ENCODE measurements at places on chromosomes 7 and 10. TPM values are rescaled to one million over a fixed set of nuclear protein-coding genes. Genes with fewer than 3 reads are reported as not detected.

Gene MSS51
- 1.1 TPM for total RNA-seq

Gene LLCFC1
- total RNA-seq = not detected

Gene VIM
- 6,735 TPM for total RNA-seq

Gene PIK3AP1
- total RNA-seq = under 0.01 TPM

Gene CCL26
- not detected for total RNA-seq

GRCh38 chr7:112420236-112420861, 29.9 kb upstream of the IFRD1 start:
- peaks cover 8% of the 10 kb centered on the region for H3K4me1 ChIP-seq
- peak; percentile 6 for DNase-seq
- H3K4me3 ChIP-seq = no peak overlapping the region
- H3K27me3 ChIP-seq = no peaks in the 10 kb centered on the region
- peak overlapping the region; percentile 30 for H3K27ac ChIP-seq

DNA sequence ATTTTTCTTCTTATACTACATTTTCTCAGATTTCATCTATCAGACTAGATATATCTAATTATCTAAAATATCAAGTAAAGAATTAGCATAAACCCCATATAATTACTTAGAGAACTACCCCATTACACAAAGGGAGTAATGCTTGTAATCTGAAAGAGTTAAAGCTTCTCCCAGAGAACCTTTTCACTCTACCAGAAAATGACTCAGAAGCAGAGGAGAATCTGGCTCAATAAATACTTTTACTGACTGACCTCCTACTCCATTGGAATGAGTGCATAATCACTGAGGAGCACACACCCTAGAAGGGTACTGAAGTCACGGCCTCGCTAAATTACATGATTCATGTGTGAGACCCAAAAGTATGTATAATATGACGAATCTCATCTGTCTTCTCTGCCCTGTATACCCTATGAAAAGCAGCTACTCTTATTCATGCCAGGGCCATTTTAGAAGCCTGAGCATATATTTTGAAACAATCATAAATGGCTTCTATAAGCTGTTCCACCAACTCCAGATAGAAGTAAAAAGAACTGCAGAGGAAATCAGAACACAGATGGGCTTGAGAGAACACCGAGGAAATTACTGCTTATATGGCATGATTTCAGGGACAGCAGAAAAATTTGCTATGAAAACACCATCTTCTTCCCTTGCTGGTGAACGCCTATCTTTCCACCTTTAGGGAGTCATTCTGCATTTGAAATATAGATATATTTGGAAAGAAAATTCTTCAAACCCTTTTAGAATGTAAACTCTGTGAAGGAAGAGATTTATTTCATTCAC, 32.7 kb downstream of the DNMBP start:
- H3K27ac ChIP-seq = 0 out of 2 replicates have a peak overlapping the region, but pooled peaks have one; percentile 30
- no peaks in the 10 kb centered on the region for H3K27me3 ChIP-seq
- no peak overlapping the region for H3K4me3 ChIP-seq
- peak; percentile 92 for DNase-seq

- no peaks in the 10 kb centered on the region for H3K27me3 ChIP-seq
- H3K4me3 ChIP-seq = no peak overlapping the region
- H3K27ac ChIP-seq = no peak overlapping the region
Observed at GRCh38 chr7:121985476-121986030, 112.6 kb downstream of the PTPRZ1 start.

DNA sequence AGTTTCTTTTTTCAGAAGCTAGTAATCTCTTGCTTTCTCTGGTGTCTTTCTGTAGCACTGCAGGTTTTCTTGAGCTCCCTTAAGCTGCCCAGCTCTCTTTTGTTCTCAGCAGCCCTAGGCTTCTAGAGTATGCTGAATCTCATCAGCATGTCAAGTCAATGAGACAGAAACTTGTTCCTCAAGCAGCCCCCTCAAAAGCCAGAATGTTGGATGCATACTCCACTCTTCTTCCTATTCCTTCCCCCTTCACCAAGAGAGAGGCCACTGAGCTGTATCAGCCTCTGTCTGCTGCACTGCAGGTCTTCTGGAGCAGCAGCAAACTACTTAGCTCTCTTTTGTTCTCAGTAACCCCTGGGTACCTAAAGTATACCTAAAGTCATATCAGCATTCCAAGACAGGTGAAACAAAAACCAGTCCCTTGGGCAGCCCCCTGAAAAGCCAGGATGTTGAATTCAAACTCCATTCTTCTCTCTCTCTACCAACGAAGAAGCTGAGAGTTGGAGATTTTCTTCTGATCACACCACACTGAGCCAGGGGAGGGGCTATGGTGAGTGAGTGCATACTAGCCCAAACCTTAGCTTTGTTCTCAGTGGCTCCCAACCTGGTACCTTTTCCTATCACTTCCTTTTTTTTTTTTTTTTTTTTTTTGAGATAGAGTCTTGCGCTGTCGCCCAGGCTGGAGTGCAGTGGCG, 73.3 kb upstream of the WAC start:
- DNase-seq = no peak
- no peak overlapping the region for H3K27ac ChIP-seq
- H3K4me3 ChIP-seq = no peak overlapping the region
- no peaks in the 10 kb centered on the region for H3K36me3 ChIP-seq

GRCh38 chr10:29785701-29786100, 150.9 kb upstream of the SVIL start:
- H3K27ac ChIP-seq = peak overlapping the region; percentile 84
- DNase-seq = no peak
- H3K27me3 ChIP-seq = no peaks in the 10 kb centered on the region
- H3K36me3 ChIP-seq = no peaks in the 10 kb centered on the region
- H3K4me3 ChIP-seq = no peak overlapping the region

GRCh38 chr10:70312249-70312648, 28.4 kb upstream of the NPFFR1 start:
- DNase-seq = no peak
- H3K36me3 ChIP-seq = no peaks in the 10 kb centered on the region
- no peak overlapping the region for H3K27ac ChIP-seq
- no peak overlapping the region for H3K4me3 ChIP-seq

DNA sequence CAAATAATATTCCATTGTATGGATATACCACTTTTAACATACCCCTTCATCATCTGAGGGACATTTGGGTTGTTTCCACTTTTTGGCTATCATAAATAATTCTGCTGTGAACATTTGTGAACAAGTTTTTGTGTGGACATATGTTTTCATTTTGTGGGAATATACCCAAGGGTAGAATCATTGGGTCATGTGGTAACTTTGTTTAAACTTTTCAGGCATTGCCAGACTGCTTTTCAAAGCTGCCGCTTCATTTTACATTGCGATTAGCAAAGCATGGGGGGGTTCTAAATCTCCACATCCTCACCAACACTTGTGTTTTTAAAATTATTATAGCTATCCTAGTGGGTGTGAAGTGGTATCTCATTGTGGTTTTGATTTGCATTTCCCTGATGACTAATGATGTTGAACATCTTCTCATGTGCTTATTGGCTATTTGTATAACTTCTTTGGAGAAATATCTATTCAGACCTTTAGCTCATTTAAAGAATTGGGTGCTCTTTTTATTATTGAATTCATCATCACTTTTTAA, 8.4 kb upstream of the HHEX start:
- no peaks in the 10 kb centered on the region for H3K4me1 ChIP-seq
- no peaks in the 10 kb centered on the region for H3K27me3 ChIP-seq
- H3K4me3 ChIP-seq = no peak overlapping the region
- DNase-seq = no peak
- H3K36me3 ChIP-seq = no peaks in the 10 kb centered on the region

GRCh38 chr10:98589691-98590090, 143.0 kb upstream of the HPS1 start:
- H3K4me3 ChIP-seq = no peak overlapping the region
- DNase-seq = no peak
- H3K36me3 ChIP-seq = no peaks in the 10 kb centered on the region
- no peaks in the 10 kb centered on the region for H3K4me1 ChIP-seq

DNA sequence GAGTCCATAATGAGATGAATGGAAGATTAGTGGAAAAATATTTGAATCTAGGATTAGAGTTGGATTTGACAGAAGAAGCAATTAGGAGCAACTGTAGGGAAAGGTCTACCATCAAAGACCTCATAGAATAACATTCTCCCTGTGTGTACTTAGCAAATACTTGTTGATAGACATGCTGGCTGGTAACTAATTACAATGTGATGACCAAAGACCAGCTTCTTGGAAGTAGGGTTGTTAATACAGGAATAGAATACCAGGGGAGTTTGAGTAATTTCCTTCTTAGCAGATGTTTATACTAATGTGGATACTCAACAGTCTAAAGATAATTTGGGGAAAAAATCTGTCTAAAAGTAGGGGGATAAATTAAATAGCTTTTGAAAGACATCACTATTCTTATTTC, 357.5 kb upstream of the BMPER start:
- H3K27me3 ChIP-seq = no peaks in the 10 kb centered on the region
- peak; percentile 33 for DNase-seq
- H3K4me1 ChIP-seq = no peaks in the 10 kb centered on the region
- no peak overlapping the region for H3K4me3 ChIP-seq
- no peaks in the 10 kb centered on the region for H3K36me3 ChIP-seq

GRCh38 chr7:38801786-38802185, 107.2 kb downstream of the VPS41 start:
- H3K27me3 ChIP-seq = no peaks in the 10 kb centered on the region
- peaks cover 3% of the 10 kb centered on the region for H3K4me1 ChIP-seq
- H3K4me3 ChIP-seq = no peak overlapping the region
- DNase-seq = peak; percentile 1
- peaks cover 2% of the 10 kb centered on the region for H3K36me3 ChIP-seq
- no peak overlapping the region for H3K27ac ChIP-seq

- H3K4me1 ChIP-seq = no peaks in the 10 kb centered on the region
- H3K4me3 ChIP-seq = no peak overlapping the region
- no peak overlapping the region for H3K27ac ChIP-seq
- no peak for DNase-seq
- H3K36me3 ChIP-seq = peaks cover 30% of the 10 kb centered on the region
Observed at GRCh38 chr10:43384252-43385221, 13.1 kb downstream of the FXYD4 start.

DNA sequence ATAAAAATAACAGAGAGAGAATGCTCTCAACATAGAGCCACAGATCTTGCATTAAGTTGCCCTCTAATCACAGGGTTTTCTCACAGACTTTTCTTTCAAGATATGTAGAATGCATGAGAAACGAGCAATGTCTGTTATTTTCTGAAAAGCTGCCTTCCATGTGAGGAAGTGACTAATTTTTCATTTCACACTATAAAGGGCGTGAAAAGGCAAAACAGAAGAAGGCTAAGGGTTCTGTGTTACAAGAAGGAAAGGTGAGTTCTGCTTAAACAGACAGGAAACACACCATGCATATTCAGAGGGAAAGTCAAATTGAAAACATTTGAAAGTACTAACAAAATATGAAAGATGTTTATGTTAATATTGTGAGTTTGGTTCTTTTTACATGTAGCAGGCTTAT, 189.2 kb downstream of the SEMA3D start:
- DNase-seq = no peak
- H3K4me3 ChIP-seq = no peak overlapping the region
- no peaks in the 10 kb centered on the region for H3K4me1 ChIP-seq
- no peaks in the 10 kb centered on the region for H3K27me3 ChIP-seq
- H3K36me3 ChIP-seq = no peaks in the 10 kb centered on the region
